Mesenteric fat pad (tissue), 1 donor: ENCODE measurements at places on chromosomes 2 and 18. TPM values are rescaled to one million over a fixed set of nuclear protein-coding genes. Genes with fewer than 3 reads are reported as not detected.

DNA sequence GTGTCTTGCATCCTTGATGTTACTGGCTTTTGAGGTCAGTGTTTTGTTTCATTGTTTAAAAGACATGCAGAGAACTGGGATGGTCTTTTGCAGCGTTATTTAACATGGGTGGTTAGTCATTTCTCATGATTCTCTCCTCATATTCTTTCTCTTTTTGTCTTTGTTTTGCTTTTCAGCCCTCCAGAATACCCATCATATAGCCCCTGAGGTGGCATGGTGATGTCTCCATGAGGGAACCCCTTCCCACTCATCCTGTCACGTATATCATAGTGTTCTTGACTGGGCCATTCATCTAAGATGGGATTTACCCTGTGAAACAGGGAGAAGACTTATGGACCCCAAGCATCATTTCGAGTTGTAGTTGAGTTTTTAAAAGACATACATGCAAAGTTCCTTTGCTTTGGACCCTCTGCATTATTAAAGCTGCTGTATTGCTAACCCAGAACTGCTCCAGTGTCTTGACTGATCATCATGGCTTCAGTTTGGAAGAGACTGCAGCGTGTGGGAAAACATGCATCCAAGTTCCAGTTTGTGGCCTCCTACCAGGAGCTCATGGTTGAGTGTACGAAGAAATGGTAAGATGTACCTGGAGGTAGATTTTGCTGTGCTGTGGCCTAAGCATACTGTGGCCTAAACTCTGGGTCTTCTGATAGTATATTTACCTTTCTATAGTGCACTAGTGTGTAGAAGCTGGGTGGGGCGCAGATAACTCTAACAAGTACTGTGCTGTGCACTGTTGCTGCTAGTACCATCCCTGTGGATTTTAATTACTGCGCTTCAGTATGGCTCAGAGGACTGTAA is 1.4 kb downstream of the EHBP1 start:
- no peak for DNase-seq

DNA sequence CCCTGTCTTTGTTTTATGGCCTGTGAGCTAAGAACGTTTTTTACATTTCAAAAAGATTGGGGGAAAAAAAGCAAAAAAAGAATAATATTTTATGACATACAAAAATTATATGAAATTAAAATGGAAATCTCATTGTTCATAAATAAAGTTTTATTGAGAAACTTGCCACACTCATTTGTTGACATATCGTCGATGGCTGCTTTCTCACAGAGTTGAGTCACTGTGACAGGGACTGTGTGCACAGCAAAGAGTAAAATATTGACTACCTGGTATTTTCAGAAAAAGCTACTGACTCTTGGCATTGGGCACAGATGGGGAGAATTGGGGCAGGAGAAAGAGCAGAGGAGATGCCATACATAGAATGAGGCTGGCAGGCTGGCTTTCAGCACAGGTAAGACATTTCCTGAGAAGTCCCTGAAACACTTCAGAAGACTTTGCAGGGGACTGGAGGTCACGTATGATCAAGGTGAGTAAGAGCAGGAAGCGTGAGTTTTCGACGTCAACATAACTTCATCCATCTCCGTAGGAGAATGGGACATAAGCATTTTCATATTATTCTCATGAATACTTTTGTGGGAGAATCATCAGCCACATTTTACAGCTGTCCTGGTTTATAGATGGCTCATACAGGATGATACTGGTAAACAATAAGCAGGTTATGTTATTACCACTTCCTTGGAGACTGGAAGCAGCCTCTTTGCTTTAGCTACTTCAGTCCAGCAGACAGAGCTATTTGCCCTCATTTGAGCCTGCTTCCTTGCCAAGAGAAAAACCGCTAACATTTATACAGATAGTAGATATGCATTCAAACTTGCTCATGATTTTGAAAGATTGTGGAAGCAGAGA is 32.5 kb upstream of the PUM2 start:
- DNase-seq: no peak

DNA sequence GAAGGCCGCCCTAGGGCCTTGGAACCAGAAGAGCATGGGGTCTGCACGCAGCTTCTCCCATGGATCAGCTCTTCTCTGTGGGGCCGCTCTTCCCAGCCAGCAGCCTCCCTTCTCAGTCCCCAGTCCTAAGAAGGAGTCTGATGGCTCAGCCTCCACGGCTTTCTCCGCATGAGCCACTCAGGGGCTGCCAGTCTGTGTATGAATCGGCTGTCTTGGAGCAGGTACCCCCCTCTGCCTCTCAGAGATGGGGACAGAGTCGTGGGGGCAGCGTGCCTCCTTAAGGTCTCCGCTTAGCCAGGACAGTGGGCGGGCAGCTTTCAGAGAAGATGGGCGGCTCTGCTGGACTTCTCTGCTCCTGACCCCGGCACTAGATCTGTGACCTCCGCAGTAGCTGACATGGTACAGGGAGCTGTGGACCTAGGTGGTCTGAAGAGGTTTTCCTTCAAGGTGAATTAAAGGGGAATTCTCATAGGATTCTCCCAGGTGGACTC is 21.6 kb downstream of the INPP5D start:
- peak; percentile 62 for DNase-seq

DNA sequence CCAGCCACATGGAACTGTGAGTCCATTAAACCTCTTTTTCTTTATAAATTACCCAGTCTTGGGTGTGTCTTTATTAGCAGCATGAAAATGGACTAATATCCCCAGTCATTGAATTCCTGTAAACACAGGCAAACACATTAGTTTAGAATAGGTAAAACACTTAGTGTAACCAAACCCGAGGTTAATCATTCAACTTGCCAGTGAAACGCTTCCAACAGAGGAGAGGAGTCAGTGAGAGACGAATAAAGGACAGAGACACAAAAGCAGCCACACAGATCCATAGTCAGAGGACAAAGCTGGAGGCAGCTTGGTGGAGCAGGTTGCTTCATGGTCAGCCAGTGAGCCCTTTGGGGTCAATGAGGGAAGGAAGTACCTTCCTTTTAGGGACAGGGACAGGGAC is 348.1 kb downstream of the TGIF1 start:
- no peak for DNase-seq

DNA sequence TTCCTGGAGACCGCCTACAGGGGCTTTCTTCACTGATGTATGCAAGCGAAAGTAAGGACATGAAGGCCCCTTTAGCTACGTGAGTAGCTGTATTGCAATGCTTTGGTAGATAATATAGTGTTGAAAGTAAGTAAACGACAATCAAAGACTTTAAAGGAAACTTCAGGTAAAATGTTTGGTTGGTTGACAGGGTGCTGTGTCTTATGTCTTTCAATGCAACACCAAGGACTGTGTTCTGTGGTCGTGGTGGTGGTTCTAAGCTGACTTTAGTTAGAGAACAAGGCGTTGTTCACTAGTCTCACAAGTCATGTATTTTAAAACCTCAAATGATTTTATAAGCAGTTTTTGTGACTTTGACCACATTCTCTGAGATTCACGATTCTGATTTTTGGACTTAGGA is 58.0 kb upstream of the CABYR start:
- DNase-seq: no peak

DNA sequence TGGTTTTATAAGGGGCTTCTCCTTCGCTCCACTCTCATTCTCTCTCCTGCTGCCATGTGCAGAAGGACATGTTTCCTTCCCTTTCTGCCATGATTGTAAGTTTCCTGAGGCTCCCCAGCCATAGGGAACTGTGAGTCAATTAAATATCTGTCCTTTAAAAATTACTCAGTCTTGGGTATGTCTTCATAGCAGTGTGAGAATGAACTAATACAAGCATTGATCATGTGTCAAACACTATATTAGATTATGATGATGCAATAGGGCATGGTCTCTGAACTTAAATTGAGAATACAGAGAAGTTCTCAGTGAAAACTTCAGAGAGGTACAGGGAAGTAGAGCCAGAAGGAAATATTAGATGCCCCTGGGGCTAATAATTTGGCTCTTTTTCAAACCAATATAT is 5.9 kb upstream of the MAP4K3 start:
- no peak for DNase-seq

- DNase-seq: no peak
Observed at GRCh38 chr18:70448588-70448987, 159.7 kb downstream of the SOCS6 start.

GRCh38 chr2:204268458-204268857 is 276.8 kb upstream of the PARD3B start:
- no peak for DNase-seq

DNA sequence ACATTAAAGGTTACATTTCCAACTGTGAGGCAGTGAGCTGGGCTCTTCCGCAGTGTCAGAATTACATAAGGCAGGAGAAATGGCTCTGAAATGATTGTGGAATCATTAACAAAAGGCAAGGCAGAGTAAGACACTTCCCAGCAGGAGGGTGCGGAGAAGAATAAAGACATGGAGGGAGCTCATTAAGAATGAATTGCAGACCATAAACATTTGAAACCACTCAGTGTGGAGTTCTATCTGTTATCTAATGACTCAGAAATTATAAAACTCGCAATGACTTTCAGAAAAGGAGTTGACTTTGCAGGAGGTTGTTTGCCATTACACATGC is 77.0 kb downstream of the SMIM21 start:
- DNase-seq: no peak

DNA sequence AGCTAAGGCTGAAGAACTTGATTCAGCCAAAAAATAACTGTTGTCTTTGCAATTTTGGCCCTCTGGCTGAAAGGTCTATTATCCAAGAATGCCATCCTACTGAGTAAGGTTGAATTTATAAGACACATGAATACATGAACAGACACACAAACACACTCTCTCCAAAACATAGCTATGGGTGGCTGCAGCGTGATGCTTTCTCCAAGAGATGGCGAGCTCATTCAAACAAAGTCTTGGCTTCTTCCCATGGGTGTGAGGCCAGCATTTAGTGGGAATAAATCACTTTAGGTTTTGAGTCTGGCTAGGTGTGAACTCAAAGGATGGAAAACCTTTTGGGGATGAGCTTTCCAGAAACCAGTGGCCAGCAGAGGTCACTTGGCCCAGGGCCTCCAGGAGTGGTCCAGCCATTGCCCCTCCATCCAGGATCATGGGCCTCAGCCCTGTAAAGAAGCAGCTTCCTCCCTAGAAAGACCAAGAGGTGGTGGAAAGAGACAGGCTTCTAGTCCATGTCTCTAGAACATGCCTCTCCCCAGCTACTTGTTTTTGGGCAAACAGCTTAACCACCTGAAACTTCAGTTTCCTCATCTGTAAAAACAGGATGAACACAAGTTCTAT is 11.0 kb upstream of the OSR1 start:
- no peak for DNase-seq

DNA sequence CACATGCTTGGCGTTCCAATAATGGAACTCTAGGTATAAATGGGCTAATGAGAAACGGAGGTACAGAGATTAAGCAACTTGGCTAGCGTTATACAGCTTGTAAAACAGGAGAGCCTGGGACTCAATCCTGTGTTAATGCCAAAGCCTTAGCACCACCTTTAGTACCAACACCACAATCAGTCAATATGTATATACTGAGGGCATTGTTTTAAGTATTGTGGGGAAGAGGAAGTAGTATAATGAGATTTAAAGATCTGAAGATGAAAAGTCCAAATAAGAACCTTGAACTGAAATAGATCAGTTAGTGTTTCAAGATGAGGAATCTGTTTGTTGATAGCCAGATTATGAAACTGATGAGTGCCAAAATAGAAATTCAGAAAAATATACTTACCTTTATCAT is 8.1 kb downstream of the MARS2 start:
- DNase-seq: no peak

- no peak for DNase-seq
Observed at GRCh38 chr2:59926731-59927130, 626.7 kb downstream of the BCL11A start.

GRCh38 chr18:44819944-44820510 is 139.3 kb downstream of the SETBP1 start:
- DNase-seq: no peak

GRCh38 chr2:15941481-15941850 is 1.1 kb downstream of the MYCN start:
- DNase-seq: peak; percentile 72

- peak; percentile 57 for DNase-seq
Observed at GRCh38 chr2:10004836-10005235, 38.5 kb upstream of the KLF11 start.

GRCh38 chr2:169139993-169140767 is 70.8 kb downstream of the DHRS9 start:
- no peak for DNase-seq

GRCh38 chr2:6309415-6310255 is 556.1 kb downstream of the CMPK2 start:
- DNase-seq: no peak

- DNase-seq: no peak
Observed at GRCh38 chr18:46399303-46399702, 257.7 kb downstream of the LOXHD1 start.

DNA sequence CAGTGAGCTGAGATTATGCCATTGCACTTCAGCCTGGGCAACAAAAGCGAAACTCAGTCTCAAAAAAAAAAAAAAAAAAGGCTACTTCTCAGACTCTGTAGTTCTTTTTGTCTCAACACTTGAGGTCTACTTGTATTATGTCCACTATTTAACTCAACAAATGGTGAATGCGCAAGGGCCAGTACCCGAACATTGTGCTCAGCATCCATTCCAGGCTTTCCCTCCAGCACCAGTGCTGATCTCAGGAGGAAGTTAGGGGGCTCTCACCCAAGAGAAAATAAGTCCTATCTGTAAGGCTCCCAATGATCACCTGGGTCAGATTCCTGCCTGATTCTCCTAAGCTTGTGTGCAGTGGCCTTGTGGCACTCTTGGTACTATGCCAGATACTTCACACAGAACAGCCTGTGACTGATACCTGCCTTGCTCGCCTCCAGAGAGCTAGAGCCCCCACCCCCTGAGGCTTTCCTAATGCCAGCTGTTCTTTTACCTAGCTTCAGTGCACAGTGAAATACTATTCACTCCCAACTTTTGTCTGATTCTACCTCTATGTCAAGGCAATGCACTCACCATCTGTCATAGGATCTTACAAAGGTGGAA is 74.9 kb downstream of the INO80D start:
- DNase-seq: no peak

The MYO7B gene
- 2.1 TPM for total RNA-seq

The SIX2 gene
- 2.3 TPM for total RNA-seq

The GRB14 gene
- 21.7 TPM for total RNA-seq

The GREB1L gene
- total RNA-seq: 8.6 TPM

The GBX2 gene
- not detected for total RNA-seq

The DUSP19 gene
- total RNA-seq: 0.67 TPM

The VIT gene
- 5.0 TPM for total RNA-seq

The SLC4A1AP gene
- 18.0 TPM for total RNA-seq

The LOXL3 gene
- 8.2 TPM for total RNA-seq

The STPG4 gene
- total RNA-seq: not detected
